ENCODE measurements at places on chromosomes 16 and 17. TPM values are rescaled to one million over a fixed set of nuclear protein-coding genes. Genes with fewer than 3 reads are reported as not detected.

Gene CACNA1G
- total RNA-seq = 9.9 TPM

Gene SSH2
- total RNA-seq = 24.7 TPM

Gene AATF
- total RNA-seq = 32.5 TPM

Gene NAA38
- total RNA-seq = 46.2 TPM

Gene SCNN1B
- 59.0 TPM for total RNA-seq

Gene NETO2
- 3.4 TPM for total RNA-seq

Gene PRSS33
- not detected for total RNA-seq

Gene MEAK7
- 16.3 TPM for total RNA-seq

Gene HS3ST4
- total RNA-seq = not detected

Gene CHST5
- not detected for total RNA-seq

Gene C16orf86
- total RNA-seq = 2.8 TPM

Gene CSH2
- total RNA-seq = not detected

Gene ITFG1
- total RNA-seq = 27.4 TPM

Gene KRT25
- total RNA-seq = 383 TPM

Gene AOC3
- total RNA-seq = 12.6 TPM

Gene MYOCD
- total RNA-seq = 0.70 TPM

Gene PIRT
- total RNA-seq = not detected

Gene VMO1
- total RNA-seq = 1.5 TPM

Gene ZG16B
- total RNA-seq = 28.8 TPM

Gene CDK5R1
- 6.9 TPM for total RNA-seq

Gene INCA1
- total RNA-seq = 1.4 TPM

Gene SMIM36
- not detected for total RNA-seq

Gene VASN
- 23.2 TPM for total RNA-seq

Gene GLIS2
- 2.5 TPM for total RNA-seq

Gene OR2C1
- total RNA-seq = not detected

Data from suprapubic skin (tissue), 4 donors.